ENCODE measurements at places on chromosomes 4 and X. TPM values are rescaled to one million over a fixed set of nuclear protein-coding genes. Genes with fewer than 3 reads are reported as not detected.

DNA sequence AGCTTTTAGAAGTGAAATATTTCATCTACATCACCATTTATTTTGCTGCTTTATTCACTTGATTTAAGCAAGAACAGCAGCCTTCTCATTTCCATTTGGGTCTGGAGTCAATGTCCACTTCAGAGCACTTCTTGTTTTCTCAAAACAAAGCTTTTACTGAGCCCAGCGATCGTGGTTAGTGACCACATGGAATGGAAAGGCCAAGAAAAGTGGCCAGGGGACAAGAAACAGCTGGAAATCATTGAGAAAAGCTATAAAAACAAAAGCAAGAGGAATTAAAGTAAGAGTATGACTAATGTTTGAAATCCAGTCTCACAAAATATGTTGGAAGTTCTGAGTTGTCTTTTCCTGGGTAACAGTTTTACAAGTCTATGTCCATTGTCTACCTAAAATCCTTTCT, 328.4 kb upstream of the INTU start:
- no peak for DNase-seq

DNA sequence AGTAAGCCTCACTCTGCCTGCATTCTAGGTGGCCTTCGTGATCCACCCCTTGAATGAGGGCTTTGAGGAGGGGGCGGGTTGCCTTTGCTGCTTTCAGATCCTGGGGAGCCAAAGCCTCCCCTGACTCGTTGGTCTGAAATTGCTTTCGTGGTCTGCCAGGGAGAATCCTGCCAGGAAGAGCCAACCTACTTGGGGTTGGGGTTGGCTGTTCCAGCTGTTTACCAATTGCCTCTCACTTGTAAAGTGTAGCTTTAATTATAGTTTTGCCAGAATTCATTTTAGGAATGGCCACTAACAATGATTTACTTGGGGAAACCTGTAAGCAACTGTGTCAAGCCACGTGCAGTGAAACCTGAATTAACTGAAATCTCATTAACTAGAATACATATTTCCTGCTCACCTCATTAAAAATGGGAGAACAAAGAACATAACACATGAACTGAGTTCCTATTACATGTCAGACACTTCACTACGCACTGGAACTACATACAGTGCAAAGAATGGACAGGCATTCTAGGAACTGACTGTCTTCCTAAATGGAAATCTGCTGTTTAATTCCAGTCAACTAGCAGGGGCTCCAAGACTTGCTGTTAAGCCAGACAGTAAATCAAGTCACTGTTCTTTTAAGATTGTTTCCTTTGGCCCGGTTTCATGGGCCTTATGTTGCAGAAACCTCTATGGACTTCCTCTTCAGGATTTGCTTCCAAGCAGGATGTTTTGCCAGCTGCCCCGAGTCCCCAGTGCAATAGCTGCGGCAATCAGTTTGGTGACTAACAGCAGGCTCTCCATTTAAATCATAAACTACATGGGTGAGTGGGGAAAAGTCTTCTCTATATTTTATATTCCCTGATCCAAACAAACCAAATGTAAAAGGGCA, 16.4 kb upstream of the NKRF start:
- DNase-seq = no peak

PTCHD1 gene
- 3.0 TPM for total RNA-seq

LAGE3 gene
- 96.3 TPM for total RNA-seq

HTR2C gene
- total RNA-seq = not detected

DNA sequence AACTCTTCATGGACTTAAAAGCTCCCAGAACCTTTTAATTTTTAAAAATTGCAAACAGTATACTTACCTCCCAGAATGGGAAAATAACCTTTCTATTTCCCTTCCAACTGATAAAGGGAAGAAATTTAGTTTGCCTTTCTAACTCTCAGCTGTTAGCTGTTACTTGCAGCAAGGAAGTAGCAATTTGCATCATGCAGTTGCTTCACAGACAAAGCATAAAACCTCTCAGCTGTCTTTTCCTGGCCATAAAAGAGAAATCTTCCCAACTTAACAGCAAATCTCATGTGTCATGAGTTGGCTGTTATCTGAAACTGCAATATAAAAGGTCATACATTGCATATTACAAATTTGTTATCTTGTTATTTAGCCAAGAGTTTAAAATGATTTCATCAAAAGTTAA, 18.4 kb downstream of the C4orf17 start:
- no peak for DNase-seq

VCX gene
- total RNA-seq = 79.3 TPM

- peak; percentile 62 for DNase-seq
Measured at GRCh38 chr4:54872261-54872660, 214.5 kb downstream of the KIT start.

ANKRD37 gene
- 6.4 TPM for total RNA-seq

DNA sequence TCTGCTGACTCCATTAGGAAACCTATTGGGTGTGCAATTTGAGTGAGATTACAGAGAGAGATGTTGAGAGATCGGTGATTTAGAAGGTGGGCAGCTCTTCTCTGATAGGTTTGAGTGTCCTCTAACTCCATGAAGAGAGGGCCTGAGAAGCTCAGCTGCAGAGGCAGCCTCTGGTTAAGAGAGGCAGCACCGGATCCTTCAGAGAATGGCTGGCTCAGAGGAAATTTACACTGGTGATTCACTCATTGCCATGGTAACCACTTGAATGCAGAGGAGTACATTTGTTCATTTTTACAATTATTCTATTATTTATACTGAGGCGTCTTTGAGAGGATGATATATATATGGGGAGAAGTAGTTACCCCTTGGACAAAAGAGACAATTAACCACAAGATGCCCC, 171.7 kb downstream of the PDGFRA start:
- peak; percentile 32 for DNase-seq

DNA sequence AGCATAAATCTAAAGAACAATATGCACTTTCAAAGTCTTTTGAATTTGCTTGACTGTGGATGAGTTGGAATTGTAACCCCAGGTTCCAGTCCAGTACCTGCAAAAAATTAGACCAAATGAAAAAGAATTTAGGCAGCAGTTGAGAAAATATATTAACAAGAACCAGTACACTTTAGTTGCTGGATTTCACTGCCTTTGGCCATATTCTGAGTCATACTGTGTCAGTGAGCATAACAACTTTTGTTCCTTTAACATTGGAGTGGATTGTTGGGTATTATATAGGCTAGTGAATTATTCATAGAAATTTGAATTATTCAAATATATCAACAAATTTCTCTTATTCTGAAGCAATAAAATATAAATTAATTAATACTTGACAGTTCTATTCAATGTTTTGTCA, 101.5 kb upstream of the SMAD1 start:
- DNase-seq = no peak

DNA sequence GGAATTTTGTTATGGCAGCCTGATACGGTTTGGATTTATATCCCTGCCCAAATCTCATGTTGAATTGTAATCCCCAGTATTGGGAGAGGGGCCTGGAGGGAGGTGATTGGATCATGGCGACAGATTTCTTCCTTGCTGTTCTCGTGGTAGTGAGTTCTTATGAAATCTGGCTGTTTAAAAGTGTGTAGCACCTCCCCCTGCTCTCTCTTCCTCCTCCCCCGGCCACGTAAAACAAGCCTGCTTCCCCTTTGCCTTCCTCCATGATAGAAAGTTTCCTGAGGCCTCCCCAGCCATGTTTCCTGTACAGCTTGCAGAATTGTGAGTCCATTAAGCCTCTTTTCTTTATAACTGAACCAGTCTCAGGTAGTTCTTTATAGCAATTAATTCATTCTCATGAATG, 37.9 kb downstream of the SUPT20HL2 start:
- no peak for DNase-seq

- no peak for DNase-seq
Measured at GRCh38 chr4:107065201-107065600, 29.1 kb upstream of the DKK2 start.

- no peak for DNase-seq
Measured at GRCh38 chr4:47720787-47721186, 117.1 kb downstream of the CORIN start.

DNA sequence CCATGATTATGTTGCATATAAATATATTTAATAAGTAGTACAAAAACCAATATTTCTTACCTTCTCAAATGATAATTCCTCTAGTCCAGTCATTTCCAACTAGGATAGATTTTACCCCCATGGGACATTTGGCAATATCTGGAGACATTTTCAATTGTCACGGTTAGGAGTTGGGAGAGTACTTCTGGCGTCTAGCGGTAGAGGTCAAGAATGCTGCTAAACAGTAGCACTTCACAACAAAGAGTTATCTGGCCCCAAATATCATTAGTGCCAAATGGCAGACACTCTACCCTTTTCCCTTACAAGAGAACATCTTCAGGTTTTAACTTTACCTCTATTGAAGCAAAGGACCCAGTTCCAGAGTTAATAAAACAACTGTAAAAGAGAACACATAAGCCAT, 168.1 kb downstream of the FAT4 start:
- DNase-seq = no peak

GRCh38 chrX:111180750-111181240, 84.8 kb downstream of the PAK3 start:
- DNase-seq = no peak

DNA sequence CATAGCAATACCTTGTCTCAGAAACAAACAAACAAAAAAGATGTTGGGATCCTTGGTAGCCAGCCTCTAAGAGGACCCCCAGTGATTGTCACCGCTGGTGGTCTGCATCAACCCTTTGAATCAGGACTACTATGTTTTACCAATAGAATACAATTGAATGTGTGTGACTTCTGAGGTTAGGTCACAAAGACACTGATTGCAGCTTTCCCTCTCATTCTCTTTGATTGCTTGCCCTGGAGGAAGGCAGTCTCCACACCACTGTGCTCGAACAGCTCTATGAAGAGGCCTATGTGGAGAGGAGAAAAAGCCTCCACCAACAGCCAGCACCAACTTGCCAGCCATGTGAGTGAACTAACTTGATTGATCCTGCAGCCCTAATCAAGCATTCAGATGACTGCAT, 2.8 kb upstream of the SMIM14 start:
- DNase-seq = no peak

DNA sequence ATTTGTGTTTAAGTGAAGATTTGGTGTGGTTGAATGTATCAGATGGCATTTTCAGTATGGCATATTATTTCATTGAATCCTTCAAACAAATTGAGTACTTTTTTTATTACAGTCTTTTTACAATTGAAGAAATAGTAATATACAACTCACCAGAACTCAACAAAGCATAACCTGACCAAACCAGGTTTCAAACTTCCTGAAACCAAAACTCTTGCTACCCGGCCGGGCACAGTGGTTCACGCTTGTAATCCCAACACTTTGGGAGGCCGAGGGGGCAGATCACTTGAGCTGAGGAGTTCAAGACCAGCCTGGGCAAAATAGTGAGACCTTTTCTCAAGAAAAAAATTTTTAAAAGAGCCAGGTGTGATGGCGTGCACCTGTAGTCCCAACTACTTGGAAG, 94.2 kb downstream of the UBE2K start:
- DNase-seq = no peak

GRCh38 chr4:182301736-182302135, 58.5 kb downstream of the TENM3 start:
- no peak for DNase-seq

ADGRL3 gene
- total RNA-seq = not detected
